ENCODE measurements at places on chromosomes 3 and 15.

DNA sequence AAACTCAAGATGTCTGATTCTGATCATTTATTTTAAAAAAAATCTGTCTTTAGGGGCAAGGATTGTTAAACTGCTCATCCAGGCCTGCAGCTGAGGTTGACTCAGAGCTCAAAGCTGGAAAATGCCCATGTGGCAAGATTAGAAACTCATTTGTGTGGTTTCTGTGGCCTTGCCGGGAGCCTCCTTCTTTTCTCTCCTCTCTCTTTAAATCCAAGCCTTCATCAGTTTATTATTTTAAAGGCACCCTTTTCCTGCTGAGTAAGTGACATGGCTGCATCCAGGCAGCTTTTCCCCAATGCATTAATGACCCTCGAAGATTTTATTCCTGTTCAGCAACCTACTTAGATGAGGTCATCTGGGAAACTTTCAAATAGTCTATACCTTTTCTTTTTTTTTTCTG, 221.3 kb upstream of the CDIN1 start:
- DNase-seq = peak; percentile 66

GRCh38 chr3:110542552-110543150, 529.0 kb upstream of the NECTIN3 start:
- no peak for DNase-seq

DNA sequence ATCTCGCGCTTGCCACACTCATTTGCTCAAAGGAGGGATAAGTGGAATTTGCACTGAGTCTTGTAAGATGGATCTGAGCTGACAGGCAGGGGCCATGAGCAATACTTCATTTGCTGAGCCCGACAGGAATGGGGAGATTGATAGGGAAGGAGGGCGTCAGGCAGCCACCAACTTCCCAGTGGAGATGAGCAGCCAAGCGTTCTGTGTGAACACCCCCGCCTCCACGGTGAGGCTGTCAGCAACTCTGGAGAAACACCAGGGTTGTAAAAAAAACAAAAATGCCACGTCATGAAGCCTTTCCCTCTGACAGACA, 36.8 kb downstream of the TLE3 start:
- peak; percentile 36 for DNase-seq

DNA sequence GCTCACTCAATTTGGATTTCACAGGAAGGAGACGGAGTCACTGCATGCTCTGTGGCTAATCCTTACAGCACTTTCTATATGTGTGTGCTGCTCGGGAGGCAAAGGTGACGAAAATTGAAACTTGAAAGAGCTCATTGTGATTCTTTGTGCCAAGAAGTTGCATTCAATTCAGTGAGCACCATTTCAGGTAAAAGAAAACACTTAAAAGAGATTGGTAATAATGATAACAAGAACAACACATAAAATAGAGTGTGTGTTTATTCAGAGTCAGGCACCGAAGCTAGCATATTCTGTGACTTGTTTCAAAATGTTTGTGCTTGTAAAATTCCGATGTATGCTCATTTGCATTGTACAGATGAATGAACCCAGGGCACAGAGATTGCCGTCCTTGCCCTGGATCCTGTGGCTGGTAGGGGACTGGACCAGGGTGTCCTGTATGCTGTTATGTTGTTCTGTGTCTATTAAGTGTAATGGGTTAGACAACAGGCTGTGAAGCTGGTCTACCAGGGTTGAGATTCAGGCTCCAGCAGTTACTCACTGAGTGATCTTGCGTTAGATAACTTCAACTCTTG, 193.3 kb upstream of the PROK2 start:
- no peak for DNase-seq

GRCh38 chr15:23647001-23647295, 719 bp downstream of the MAGEL2 start:
- no peak for DNase-seq

All from GM03348 (cell line).